ENCODE measurements at places on chromosomes 1 and 21. TPM values are rescaled to one million over a fixed set of nuclear protein-coding genes. Genes with fewer than 3 reads are reported as not detected.

DNA sequence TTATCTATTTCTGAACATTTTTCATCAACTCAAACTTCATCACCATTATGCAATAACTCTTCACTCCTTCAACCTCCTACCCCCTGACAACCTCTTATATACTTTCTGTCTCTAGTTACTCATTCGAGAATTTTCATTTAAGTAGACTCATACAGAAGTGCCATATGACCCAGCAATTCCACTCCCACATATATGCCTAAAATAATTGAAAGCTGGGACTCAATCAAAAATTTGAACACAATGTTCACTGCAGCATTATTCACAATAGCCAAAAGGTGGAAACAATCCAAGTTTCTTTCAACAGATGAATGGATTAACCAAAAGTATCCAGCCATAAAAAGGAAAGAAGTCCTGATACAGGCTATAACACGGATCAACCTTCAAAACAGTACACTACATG lies 24.1 kb downstream of the COL11A1 start:
- no peak for DNase-seq
- no peak overlapping the region for H3K4me3 ChIP-seq
- H3K36me3 ChIP-seq: no peaks in the 10 kb centered on the region

DNA sequence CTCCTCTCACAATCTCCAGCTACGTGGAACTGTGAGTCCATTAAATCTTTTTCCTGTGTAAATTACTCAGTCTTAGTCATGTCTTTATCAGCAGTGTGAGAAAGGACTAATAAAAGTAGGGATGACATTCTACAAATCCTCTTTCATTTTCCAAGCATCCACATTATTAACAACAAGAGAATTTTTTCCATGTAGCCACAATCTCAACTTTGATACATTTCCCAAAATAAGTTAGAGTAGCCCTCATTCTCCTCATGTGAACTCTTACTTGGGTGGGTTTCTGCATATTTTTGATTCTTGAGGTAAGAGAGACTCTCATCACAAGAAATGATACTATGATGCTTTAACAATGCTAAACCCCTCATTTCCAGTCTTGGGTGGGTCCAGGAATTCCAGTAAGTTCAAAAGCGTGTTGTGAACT lies 52.8 kb downstream of the TNFSF18 start:
- no peak overlapping the region for H3K27ac ChIP-seq
- H3K36me3 ChIP-seq: peaks cover 2% of the 10 kb centered on the region
- no peaks in the 10 kb centered on the region for H3K27me3 ChIP-seq

- no peak for DNase-seq
- no peaks in the 10 kb centered on the region for H3K36me3 ChIP-seq
Observed at GRCh38 chr1:156922986-156923669, 2.7 kb downstream of the LRRC71 start.

LMX1A gene
- not detected for total RNA-seq

- H3K27ac ChIP-seq: no peak overlapping the region
- no peaks in the 10 kb centered on the region for H3K27me3 ChIP-seq
- H3K4me3 ChIP-seq: no peak overlapping the region
- peaks cover 28% of the 10 kb centered on the region for H3K36me3 ChIP-seq
- H3K4me1 ChIP-seq: peaks cover 38% of the 10 kb centered on the region
Observed at GRCh38 chr1:227568593-227568992, 5.2 kb downstream of the ZNF678 start.

- H3K4me3 ChIP-seq: no peak overlapping the region
- H3K36me3 ChIP-seq: no peaks in the 10 kb centered on the region
- no peaks in the 10 kb centered on the region for H3K27me3 ChIP-seq
- H3K4me1 ChIP-seq: peaks cover 29% of the 10 kb centered on the region
Observed at GRCh38 chr1:203516184-203516583, 22.2 kb downstream of the OPTC start.

DNA sequence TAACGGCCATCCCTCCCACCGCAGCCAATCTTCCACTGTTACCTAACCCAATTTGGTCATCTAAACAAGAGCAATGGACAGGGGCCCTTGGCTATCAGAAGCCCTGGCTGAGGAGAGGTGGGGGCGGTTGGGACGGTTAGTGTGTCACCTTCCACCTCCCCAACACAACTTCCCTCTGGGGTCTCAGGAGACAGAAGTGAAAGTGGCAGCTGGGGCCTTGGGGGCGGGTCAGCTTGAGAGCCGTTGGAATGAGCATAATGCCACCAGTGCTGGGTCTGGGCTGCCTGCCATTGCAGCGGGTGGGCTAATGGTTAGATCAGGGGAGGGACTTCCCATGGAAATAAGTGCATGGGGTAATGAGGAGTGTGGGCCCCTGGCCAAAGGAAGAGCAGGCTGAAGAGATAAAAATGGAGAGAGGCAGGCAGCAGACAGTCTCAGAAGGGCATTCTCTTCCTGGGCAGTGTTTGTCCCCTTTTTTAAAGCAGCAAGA lies 7.9 kb downstream of the MEF2D start:
- peaks cover 97% of the 10 kb centered on the region for H3K4me1 ChIP-seq
- peak; percentile 58 for DNase-seq
- H3K27me3 ChIP-seq: no peaks in the 10 kb centered on the region
- peaks cover 13% of the 10 kb centered on the region for H3K36me3 ChIP-seq
- H3K27ac ChIP-seq: peak overlapping the region; percentile 86

UBAP2L gene
- 183 TPM for total RNA-seq

ARTN gene
- 0.68 TPM for total RNA-seq

LYPD8 gene
- not detected for total RNA-seq

OR2T29 gene
- not detected for total RNA-seq

GRCh38 chr1:48898894-48899293 lies 122.2 kb upstream of the BEND5 start:
- DNase-seq: no peak
- H3K27me3 ChIP-seq: peaks cover 10% of the 10 kb centered on the region
- no peaks in the 10 kb centered on the region for H3K36me3 ChIP-seq
- no peaks in the 10 kb centered on the region for H3K4me1 ChIP-seq
- H3K27ac ChIP-seq: no peak overlapping the region

GRCh38 chr1:7670334-7671145 lies 100.6 kb upstream of the VAMP3 start:
- no peaks in the 10 kb centered on the region for H3K36me3 ChIP-seq
- no peak overlapping the region for H3K4me3 ChIP-seq
- no peak for DNase-seq
- H3K27me3 ChIP-seq: peaks cover 7% of the 10 kb centered on the region
- no peak overlapping the region for H3K27ac ChIP-seq

DNA sequence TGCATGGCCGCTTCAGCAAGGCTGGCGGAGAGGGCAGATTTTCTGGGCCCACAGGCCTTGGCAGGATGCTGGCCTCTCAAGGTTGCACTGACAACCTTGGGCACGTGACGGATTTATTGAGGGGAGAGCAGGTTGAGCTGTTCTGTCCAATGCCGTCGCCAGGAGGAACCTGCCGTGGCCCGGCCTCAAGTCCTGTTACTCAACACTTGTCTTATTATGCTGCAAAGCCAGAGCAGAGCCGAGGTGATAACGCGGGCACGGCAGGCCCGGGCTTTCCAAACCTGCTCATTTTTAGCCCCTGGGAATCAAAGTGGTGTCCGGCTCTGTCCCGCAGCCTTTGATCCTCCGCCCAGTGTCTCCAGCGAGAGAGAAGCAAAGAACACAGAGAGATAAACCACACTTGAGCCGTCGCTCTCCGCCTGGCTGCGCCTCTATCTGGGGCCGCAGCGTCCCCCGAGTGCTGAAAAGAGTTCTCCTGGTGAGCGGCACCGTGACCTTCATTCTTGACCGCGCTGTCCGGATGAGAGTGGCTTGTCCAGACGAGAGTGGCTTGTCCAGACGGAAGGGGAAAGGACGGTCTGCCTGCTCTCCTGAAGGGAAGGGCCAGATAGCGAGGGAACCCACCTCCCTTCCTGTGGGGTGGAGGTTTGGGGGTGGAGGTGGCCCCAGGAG lies 162.3 kb upstream of the ARHGEF16 start:
- DNase-seq: no peak
- no peaks in the 10 kb centered on the region for H3K27me3 ChIP-seq
- H3K4me3 ChIP-seq: no peak overlapping the region

GRCh38 chr1:184166485-184166884 lies 115.0 kb downstream of the TSEN15 start:
- no peaks in the 10 kb centered on the region for H3K36me3 ChIP-seq
- H3K27ac ChIP-seq: no peak overlapping the region
- no peaks in the 10 kb centered on the region for H3K4me1 ChIP-seq
- DNase-seq: no peak
- H3K4me3 ChIP-seq: no peak overlapping the region

GRCh38 chr1:41448821-41449220 lies 35.7 kb downstream of the EDN2 start:
- H3K4me3 ChIP-seq: no peak overlapping the region
- no peak for DNase-seq
- no peaks in the 10 kb centered on the region for H3K4me1 ChIP-seq
- peaks cover 2% of the 10 kb centered on the region for H3K27me3 ChIP-seq
- no peak overlapping the region for H3K27ac ChIP-seq

DNA sequence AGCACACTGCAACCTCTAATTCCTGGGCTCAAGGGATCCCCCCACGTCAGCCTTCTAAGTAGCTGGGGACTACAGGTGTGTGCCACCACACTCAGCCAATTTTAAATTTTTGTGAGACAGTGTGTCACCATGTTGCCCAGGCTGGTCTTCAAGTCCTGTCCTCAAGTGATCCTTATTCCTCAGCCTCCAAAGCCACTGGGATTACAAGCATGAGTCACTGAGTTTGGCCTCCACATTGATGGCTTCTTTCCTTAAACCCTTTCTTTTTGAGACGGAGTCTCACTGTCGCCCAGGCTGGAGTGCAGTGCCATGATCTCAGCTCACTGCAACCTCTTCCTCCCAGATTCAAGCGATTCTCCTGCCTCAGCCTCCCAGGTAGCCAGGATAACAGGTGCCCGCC lies 7.6 kb downstream of the KPNA6 start:
- H3K27me3 ChIP-seq: no peaks in the 10 kb centered on the region
- peaks cover 21% of the 10 kb centered on the region for H3K36me3 ChIP-seq
- no peak for DNase-seq
- H3K27ac ChIP-seq: no peak overlapping the region

DNA sequence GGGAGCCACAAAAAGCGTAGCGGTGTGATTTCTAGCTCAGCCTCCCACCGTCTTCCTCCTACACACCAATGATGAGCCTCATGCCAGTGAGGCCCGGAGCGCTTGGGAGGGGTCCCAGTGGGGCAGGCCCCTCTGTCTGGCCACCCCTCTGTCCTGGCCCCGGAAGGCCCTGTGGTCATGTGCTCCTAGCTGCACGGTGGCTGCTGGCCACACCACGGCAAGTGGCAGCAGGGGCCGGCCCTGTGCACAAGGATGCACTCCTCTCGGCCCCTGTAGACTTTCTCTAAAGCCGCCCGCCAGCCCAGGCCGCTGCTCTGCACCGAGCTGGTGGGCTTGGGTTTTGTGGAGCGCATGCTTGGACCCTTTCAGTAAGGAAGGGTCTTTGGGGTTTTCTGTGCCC lies 53.6 kb downstream of the KCNAB2 start:
- H3K27me3 ChIP-seq: peaks cover 2% of the 10 kb centered on the region
- no peaks in the 10 kb centered on the region for H3K4me1 ChIP-seq
- DNase-seq: peak; percentile 3
- no peak overlapping the region for H3K27ac ChIP-seq
- no peak overlapping the region for H3K4me3 ChIP-seq

COL24A1 gene
- total RNA-seq: not detected

DNA sequence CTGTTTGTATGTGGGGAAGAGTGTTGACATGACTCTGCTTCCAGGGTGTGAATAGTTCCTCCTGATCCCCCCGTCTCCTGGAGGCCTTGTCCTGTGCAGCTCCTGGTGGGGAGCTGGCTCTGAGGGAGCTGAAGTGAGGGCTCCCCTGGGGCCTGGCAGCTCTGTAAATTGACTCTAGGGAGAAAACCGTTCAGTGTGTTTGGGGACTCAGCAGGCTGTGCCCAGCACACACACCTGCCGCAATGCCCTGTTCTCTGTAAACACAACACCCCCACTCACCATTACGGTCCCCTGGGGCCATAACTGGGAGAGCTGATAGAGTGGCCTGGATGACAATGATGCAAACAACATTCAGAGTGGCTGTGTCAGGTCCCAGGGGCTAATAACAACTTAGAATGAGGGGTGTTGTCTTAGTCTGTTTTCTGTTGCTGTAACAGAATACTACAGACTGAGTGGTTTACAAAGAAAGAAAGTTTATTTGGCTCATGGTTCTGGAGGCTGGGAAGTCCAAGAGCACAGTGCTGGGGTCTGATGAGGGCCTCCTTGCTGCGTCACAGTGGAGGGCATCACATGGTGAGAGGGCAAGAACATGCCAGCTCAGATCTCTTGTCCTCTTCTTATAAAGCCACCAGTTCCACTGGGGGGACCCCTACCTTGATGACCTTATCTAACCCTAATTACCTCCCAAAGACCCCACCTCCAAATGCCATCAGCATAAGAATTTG lies 15.3 kb downstream of the ADORA1 start:
- no peaks in the 10 kb centered on the region for H3K4me1 ChIP-seq
- H3K36me3 ChIP-seq: no peaks in the 10 kb centered on the region
- no peak overlapping the region for H3K27ac ChIP-seq
- H3K4me3 ChIP-seq: no peak overlapping the region
- no peak for DNase-seq

DNA sequence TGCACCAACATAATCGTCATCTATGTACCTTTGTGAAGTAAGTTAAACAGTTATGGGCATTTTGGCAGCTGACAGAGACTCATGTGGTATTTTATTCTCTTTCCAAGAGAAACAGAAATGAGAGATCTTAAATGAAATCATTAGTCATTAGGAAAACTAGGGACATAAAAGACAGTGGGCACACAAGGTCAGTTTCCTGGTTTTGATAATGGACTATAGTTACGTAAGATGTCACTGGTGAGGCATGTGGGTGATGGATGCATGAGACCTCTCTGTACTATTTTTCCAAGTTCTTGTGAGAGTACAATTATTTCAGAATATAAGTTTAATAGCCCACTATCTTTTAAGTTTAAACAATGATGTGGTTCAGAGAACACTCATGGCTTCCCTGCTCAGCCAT lies 216.9 kb downstream of the APP start:
- no peaks in the 10 kb centered on the region for H3K27me3 ChIP-seq
- H3K27ac ChIP-seq: no peak overlapping the region
- peaks cover 6% of the 10 kb centered on the region for H3K36me3 ChIP-seq
- DNase-seq: no peak

PLPPR5 gene
- 0.07 TPM for total RNA-seq

CFHR3 gene
- total RNA-seq: not detected

- no peaks in the 10 kb centered on the region for H3K27me3 ChIP-seq
- peaks cover 36% of the 10 kb centered on the region for H3K4me1 ChIP-seq
- no peak overlapping the region for H3K4me3 ChIP-seq
- DNase-seq: no peak
- no peak overlapping the region for H3K27ac ChIP-seq
- H3K36me3 ChIP-seq: peaks cover 42% of the 10 kb centered on the region
Observed at GRCh38 chr1:3896396-3897000, 3.6 kb downstream of the C1orf174 start.

DNA sequence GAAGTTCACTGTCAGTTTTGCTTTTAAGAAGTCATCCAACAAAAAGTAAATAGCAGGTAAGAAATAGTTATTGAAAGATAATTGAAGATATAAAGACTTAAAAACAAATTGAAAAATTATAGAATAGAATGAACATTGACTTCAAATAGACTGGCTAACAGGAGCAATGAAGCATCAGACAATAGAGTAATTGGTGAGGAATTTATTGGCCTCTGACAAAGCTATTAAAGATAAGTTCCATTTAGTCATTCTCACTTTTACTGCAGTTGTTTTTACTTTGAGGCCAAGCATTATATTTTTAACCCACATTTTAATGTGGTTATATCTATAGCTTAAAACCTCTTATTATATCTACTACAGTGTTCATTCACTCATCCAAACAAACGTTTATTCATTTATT lies 228.8 kb upstream of the ADGRL2 start:
- H3K27me3 ChIP-seq: no peaks in the 10 kb centered on the region
- H3K36me3 ChIP-seq: no peaks in the 10 kb centered on the region
- no peak overlapping the region for H3K4me3 ChIP-seq
- no peak overlapping the region for H3K27ac ChIP-seq
- H3K4me1 ChIP-seq: no peaks in the 10 kb centered on the region

NHLH2 gene
- total RNA-seq: not detected

Data from activated CD8-positive, alpha-beta T cell treated with anti-CD3 and anti-CD28 coated beads for 36 hours (primary cell).